ENCODE measurements at places on chromosomes 3 and 15. TPM values are rescaled to one million over a fixed set of nuclear protein-coding genes. Genes with fewer than 3 reads are reported as not detected.
A peak's percentile ranks its signal among the peaks of the same experiment; 100 is the strongest.

GRCh38 chr15:85749261-85750151 is 45.2 kb downstream of the KLHL25 start:
- H3K4me1 ChIP-seq: peaks cover 42% of the 10 kb centered on the region
- H3K27ac ChIP-seq: peak overlapping the region; percentile 82
- H3K36me3 ChIP-seq: no peaks in the 10 kb centered on the region
- H3K4me3 ChIP-seq: no peak overlapping the region

- no peaks in the 10 kb centered on the region for H3K27me3 ChIP-seq
- no peak for DNase-seq
- no peak overlapping the region for H3K27ac ChIP-seq
- H3K4me1 ChIP-seq: no peaks in the 10 kb centered on the region
These were observed 22.0 kb upstream of the RBSN start for GRCh38 chr3:15120986-15121385.

DNA sequence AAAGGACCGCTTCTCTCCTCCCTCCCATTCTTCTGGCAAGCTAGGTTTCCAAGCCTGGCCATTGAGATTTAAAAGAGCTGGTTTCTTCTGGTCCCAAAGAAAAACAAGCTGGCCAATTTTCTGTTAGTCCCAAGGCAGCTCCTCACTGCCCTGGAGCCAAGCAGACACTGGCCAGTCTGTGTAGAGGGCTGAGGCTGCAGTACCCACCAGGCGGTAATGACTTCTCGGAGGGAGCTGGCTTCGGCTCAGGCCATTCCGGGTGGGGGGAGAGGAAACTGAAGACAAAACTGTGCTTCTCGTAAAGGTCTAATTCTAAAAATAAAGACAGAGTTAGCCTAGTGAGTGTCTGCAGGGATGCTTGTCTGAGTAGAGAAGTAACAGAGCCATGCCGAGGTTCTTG is 78.5 kb upstream of the SMAD3 start:
- no peak overlapping the region for H3K4me3 ChIP-seq
- H3K27me3 ChIP-seq: no peaks in the 10 kb centered on the region
- H3K36me3 ChIP-seq: no peaks in the 10 kb centered on the region

The SLC7A14 gene
- 0.15 TPM for polyA plus RNA-seq

The SLC24A5 gene
- polyA plus RNA-seq: 1.8 TPM

The PKM gene
- polyA plus RNA-seq: 602 TPM

The A4GNT gene
- polyA plus RNA-seq: not detected
